ENCODE measurements at places on chromosomes 4 and X.

DNA sequence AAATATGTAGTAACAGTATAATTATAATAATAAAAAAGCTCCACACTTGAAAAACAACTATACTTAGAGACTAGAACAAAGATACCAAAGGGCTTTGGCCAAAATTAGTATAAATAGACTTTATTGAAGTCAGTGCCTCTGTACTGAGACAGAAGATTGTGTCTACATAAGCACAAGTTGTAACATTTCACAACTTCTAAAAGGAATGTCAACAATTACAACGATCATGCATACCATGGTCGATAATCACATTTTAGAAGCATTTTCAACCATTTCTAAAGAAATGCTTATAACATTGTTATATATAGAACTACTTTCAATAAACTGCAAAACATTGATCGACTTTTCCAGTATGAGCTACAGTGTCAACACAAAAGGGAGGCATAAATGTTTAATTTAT, 57.0 kb downstream of the DHX15 start:
- no peak for DNase-seq

GRCh38 chrX:121356850-121357171, 309.4 kb downstream of the GLUD2 start:
- no peak for DNase-seq

DNA sequence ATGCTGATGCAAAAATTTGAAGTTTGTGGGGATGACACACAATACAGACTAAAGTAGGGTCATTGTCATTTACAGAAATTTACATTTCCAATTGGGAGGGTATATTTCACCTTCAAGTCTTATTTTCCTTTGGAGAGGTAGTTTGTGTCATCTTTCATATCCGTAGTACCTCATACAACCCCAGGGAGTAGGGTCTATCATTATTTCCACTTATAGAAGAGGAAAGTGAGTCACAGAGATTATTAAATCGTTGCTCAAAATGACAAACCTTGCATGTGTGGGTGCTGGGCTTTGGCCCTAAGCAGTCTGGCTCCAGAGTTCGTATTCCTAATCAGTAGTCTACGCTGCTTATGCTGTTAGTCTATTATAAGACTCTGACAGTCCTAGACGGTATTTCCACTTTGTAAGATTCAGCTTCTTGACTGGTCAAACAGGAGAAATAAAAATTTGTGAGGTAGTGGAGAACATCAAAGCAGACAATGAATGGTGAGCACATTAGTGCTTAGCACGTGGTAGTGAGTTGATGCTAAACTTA, 516.5 kb downstream of the PCDH7 start:
- no peak for DNase-seq

- DNase-seq, result no peak
These were observed 180.2 kb downstream of the FRAS1 start for GRCh38 chr4:78237360-78237759.

- no peak for DNase-seq
These were observed 32.1 kb downstream of the ZBTB49 start for GRCh38 chr4:4321951-4322688.

DNA sequence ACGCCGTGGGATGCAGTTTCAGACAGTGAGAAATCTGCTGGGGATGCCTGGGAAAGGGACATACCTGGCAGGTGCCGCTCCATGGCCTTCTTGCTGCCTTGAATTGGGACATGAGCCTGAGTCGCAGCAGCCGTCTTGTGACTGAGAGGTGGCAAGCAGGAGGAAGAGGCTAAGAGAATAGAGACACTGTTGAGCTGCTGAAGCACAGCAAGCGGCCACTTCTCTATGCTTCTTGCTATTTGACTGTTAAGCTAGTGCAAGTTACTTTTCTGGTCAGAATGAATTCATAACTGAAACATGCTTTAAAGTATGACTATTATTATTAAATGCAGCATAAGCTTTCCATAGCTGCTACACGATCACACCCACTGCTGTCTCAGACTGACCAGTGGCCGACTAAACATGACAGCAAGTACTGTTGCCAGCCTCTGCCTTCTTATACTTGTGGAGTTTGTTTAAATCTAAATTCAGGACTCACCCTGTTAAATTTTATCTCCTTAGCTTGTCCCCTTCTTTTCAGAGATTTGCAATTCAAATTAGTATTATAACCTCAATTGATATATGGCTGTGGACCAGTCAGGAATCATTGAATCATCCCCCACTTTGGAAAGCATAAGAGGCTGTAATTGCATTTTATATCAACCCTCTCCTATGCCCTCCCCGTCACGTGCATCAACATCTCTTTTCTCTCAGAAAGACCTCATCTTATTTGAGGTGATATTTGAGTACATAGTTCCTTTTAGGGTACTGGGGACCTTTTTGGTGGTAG, 24.8 kb upstream of the ACSL1 start:
- DNase-seq, result no peak

GRCh38 chrX:915427-916229, 285.0 kb downstream of the SHOX start:
- no peak for DNase-seq

- DNase-seq, result no peak
These were observed 51.4 kb downstream of the ATOH1 start for GRCh38 chr4:93879919-93880318.

DNA sequence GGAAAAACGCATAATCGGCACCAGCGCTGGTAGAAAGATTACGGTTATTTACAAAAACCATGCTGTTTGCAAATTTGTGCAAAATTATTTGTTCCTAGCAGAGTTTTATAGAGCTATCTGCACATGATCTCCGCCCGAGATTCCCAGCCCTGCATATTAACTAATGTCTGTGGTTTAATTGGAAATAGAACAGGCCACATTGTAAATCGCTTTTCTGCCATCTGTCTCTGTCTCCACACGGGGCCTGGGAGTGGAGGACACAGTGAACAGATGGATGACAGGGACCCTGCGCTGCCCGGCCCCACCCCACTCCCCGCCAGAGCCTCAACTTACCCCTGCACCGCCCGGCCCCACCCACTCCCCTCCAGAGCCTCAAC, 126.9 kb downstream of the FAM53A start:
- DNase-seq, result no peak

DNA sequence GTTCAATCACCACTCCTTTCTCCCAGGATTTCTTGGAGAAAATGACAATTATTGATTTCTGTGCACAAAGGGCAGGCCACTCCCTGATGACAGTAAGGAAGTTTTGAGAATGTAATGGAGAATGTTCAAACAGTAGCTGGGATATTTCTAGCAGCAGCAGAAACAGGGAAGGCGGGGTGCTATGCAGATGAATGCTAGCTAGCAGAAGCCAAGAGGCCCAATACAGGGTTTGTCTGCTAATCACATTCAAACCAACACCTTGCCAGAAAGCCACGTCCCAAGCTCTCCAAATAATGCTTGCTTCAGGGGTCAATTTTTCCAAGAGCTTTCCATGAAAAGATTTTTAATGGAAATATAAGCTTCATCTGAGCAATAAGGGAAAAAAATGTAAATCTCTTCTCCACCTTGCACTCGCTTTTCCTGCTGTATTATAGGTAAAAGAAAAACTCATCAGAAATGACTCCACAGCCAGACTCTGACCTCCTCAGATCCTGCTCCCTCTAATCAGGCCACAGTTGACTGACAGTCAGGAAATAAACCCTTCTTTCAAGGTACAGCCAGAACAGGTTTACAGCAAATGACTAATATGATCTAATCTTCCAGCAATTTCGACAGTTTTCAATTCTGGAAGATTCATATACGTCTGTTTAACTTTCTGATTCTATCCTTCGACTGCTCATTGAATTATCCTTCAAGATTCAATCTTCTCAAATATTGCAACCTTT, 84.7 kb upstream of the PCDH19 start:
- no peak for DNase-seq

GRCh38 chr4:26351685-26352084, 30.9 kb downstream of the RBPJ start:
- DNase-seq, result no peak

All from cardiac fibroblast (primary cell).